Activated naive CD4-positive, alpha-beta T cell (primary cell): ENCODE measurements at places on chromosomes 6 and 20.

DNA sequence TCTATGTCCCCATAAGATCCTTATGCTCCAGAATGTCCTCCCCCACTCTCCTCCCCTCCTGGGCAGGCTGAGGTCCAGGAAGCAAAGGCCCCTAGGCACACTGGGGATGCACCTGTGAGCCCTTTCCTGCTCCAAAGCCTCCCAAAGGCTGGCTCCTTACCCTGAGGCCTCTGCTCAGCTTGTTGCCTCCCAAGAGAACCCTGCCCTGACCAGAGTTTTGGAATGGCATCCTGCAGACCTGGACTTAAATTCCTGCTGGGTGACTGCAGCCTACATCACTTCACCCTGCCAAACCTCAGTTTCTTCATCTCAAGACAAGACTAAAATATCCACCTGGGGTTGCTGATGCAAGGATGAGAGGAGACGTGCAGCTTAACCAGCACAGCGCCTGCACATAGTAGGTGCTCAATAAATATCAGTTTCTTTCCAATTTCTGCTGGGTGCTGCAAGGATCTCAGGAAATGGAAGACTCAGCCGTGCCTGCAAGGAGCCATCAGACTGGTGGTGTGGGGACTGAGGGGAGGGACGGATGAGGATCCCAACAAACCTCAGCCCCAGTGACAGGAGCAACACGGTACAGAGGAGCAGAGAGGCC, 2.1 kb upstream of the LBP start:
- DNase-seq: no peak

- DNase-seq: no peak
Measured at GRCh38 chr6:3625980-3626563, 125.4 kb downstream of the PXDC1 start.

- no peak for DNase-seq
Measured at GRCh38 chr20:15942130-15942529, 631.1 kb downstream of the KIF16B start.

DNA sequence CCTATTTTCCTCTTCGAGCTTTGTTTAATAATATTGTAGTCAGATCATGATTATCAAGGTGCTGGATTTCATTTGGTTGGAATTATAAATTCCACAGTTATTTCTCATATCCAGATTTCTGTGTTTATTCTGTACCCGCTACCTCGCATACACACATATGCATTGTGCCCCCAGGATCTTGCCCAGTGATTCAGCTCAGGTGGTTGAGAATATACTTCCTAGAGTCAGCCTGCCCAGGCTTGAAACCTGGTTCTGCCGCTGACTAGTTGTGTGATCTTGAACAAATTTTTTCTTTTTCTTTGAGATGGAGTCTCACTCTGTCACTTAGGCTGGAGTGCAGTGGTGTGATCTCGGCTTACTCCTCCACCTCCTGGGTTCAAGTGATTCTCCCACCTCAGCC, 14.7 kb downstream of the GINM1 start:
- no peak for DNase-seq

- no peak for DNase-seq
Measured at GRCh38 chr6:7727946-7728854, 2.3 kb downstream of the BMP6 start.

GRCh38 chr6:43089874-43090558, 13.9 kb downstream of the PTK7 start:
- DNase-seq: no peak

- no peak for DNase-seq
Measured at GRCh38 chr20:50652702-50653294, 38.5 kb downstream of the RIPOR3 start.

- DNase-seq: no peak
Measured at GRCh38 chr6:72238900-72239299, 352.6 kb downstream of the RIMS1 start.

DNA sequence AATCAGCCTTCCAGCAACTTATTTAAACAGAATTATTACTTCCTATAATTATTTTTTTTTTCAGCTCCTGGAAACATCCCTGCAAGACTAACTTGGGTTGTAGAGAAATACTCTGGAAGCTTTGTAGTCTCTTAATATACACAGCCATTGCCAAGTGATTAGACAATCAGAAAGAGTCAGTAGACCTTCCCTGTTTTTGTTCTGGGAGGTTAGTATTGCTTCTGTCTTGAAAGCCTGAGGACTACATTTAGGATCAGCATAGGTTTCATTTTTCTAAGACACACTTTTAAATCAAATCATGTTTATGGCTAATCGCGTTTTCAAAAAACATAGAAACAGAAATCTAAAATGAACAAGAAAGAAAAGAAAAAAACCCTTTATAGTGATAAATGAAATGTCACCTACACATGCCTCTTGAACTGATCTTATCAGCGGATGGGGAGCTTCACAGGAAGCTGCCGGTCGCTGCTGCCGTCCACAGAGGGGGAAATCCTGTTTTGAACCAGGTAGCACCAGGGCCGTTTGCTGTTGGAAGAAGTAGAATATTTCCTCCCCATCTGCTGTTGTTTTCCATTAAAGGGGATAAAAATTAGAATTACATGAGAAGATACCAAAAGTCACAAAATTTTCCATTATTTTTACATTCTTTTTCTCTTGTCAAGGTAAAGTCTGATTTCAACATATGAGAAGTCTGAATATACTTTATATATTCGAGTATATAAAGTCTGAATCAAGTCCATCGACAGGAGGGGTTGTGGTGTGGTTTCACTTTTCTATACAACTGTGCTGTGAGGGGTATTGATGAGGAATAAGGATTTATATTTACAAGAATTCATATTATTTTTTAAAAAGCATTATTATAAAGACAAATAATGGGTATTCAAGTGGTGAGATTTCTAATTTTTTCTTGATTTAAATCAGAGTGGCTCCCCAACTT, 94.6 kb downstream of the ARMC2 start:
- peak; percentile 53 for DNase-seq

DNA sequence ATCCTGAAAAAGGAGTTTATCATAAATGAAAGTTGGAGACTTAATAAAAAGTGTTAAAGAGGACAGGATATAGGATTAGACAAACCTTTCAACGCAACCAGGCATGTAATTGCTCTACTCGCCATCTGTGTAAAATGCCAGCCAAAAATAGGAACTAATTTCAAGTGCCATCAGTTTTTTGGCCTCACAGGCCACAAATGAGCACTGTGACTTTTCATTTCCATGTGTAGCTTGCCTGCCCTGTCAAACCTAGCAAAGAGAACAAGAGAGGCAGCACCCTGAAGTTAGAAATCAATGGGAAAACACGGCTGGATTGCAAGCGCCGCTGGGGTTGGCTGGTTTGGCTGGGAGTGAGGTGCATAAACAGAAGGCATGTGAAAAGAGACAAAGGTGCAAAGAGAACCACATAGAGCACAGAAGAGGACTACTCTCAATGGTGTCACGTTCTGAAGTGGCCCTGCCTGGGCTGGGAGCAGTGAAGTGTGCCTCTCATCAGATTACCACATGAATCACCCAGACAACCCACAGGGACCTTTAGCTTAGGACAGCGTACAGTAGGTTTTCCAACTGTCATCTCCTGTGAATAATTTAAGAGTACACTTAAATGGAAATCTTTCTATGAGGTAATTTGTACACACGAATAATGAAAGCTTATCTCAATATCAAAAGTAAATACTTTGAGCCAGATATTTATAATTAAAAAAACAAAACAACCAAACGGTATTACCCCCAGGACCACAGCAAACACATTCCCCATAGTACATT, 78.0 kb upstream of the NHSL1 start:
- DNase-seq: no peak

DNA sequence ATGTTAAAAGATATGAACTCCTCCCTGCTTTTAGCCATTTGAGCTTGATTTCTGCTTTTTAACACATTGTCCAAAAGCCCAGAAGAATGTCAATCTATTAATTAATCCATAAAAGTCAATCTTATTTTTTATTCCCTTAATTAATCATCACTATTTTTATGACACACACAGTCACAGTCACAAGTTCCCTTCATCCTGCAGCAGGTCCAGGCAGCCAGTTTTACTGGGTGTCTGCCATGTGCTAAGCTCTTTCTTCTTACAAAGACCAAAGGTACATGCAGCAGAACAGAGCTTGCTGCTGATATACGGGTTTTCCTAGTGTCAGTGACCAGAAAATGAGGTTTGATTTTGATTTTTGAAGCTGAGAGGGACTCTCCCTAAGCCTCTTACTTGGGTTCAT, 53.3 kb upstream of the SLC22A23 start:
- no peak for DNase-seq

DNA sequence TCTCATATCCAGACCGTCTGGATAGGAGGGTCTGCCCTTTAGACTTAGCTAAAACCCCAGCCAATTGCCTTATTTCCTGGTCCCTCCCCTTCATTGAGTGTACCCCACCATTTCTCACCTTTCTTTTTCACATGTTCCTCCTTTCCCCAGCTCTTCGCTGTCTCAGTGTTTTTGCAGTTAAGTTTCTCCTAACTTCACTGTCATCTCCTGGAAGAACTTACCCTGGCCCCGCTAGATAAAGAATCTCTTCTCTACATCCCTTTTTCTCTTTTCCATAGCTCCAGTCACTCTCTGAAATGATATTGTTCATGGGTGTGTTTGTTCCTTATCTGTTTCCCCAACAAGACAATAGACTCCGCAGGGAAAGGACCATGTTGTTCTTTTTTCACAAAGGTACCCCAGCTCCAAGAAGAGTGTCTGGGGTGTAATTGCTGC, 208.8 kb downstream of the TSHZ2 start:
- DNase-seq: no peak

- no peak for DNase-seq
Measured at GRCh38 chr6:117976030-117976651, 69.1 kb downstream of the SLC35F1 start.

- DNase-seq: no peak
Measured at GRCh38 chr6:134684423-134684795, 265.5 kb downstream of the ALDH8A1 start.

GRCh38 chr6:16418151-16418550, 179.8 kb downstream of the GMPR start:
- no peak for DNase-seq

DNA sequence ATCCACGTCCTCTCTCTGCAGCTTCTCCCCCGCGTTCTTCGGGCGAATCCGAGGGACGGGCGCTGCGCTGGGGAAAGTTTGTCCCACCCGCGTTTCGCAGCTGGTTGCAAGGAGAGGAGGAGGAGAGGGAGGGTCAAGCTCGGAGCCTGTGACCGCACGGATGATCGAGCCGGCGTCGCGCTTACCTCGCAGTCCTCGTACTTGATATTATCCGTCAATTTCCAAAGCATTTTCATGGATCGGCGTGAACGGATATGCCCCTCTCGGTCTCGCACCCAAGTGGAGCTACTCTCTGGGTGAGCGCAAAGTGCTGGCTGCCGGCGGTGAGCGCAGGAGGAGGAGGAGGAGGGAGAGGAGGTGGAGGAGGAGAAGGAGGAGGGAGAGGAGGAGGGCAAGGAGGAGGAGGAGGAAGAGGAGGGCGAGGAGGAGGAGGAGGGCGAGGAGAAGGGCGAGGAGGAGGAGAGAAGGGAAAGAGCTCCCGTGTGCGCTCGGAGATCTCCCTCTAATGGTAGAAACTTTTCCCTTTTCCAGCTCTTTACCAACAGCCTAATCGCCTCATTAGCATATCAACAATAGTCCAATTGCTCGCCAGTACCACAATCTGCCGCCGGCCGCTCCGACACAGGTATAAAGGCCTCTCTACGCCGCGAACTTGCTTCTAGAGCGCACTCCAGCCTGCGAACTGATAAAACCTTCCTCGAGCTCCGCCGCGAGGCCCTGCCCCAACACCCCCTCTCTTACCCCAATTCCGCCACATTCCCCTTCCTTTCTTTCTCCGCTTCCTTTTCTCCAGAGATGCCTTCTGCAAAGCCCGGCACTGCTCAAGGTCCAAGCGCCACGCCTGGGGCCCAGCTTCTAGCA, at the start of gene TFAP2A:
TFAP2A (minus strand) TSS at position 319 of the 861 bp plus-strand sequence; CDS start at position 236, 83 bp downstream.
- DNase-seq: no peak

DNA sequence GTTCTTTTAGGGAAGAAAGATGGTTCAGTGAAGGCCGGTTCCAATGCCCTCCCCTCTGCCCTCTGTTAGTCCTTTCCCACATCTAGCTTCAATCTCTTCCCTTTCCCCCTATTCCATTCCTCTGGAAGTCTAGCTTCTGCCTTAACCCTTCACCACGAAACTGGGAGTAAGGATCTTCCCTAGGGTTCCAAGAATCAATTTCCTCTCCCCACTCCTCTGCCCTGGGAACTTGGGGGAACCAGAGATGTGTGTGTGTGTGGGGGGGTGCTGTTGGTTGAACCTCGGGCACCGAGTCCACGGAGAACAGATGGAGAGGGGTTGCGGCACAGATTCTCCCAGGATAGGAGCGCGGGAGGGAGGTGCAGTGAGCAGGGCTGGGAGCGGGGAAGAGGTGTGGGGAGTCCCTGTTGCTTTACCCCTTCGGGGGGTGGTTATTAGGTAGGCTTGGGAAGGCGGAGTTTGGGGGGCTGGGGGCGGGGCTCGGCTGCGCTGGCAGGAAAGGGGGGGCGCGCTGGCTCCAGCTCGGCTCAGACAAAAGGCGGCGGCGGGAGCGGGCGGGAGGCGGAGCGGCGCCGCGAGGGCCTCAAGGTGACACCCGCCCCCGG, at the start of gene TMEM151B:
TMEM151B (plus strand) TSS at position 530 of the 605 bp plus-strand sequence. CDS start 293 bp downstream, outside the sequence.
- no peak for DNase-seq

- no peak for DNase-seq
Measured at GRCh38 chr6:38432479-38432878, 207.2 kb downstream of the BTBD9 start.

- no peak for DNase-seq
Measured at GRCh38 chr6:1442929-1443328, 53.6 kb downstream of the FOXF2 start.

- DNase-seq: no peak
Measured at GRCh38 chr6:89797317-89797716, 22.3 kb downstream of the MDN1 start.

GRCh38 chr20:50911030-50911429, 20.2 kb downstream of the ADNP start:
- DNase-seq: no peak

- DNase-seq: no peak
Measured at GRCh38 chr6:30802731-30803130, 58.4 kb upstream of the IER3 start.

- no peak for DNase-seq
Measured at GRCh38 chr6:64290867-64291266, 655.3 kb downstream of the PHF3 start.

GRCh38 chr6:69900869-69901268, 34.5 kb downstream of the COL19A1 start:
- no peak for DNase-seq

- DNase-seq: no peak
Measured at GRCh38 chr6:133888929-133889556, at the start of gene TCF21. TCF21 (plus strand) TSS chr6:133889113; CDS start chr6:133889398, 285 bp downstream.

- DNase-seq: no peak
Measured at GRCh38 chr6:85115376-85115775, 334.5 kb upstream of the NT5E start.

DNA sequence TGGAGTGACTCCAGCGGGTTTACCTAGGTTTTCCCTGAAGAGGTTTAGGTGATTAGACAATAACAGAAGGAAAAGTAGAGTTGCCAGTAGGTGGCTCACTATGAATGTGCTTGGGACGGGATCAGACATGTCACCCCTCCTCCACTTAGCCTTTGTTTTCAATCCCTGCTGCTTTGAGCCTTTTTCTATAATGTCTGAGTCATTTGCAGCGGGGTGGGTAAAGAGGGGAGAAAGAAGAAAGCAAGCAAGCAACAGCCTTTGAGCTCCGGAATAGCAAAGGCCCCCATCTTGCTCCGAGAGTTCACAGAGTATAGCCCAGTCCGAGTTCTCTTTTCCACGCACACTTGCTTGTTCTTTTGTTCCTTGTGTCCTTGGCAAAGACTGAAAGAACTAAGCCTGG, 129.1 kb downstream of the PACRG start:
- DNase-seq: no peak
